ENCODE measurements at places on chromosomes 11 and 22. TPM values are rescaled to one million over a fixed set of nuclear protein-coding genes. Genes with fewer than 3 reads are reported as not detected.

DNA sequence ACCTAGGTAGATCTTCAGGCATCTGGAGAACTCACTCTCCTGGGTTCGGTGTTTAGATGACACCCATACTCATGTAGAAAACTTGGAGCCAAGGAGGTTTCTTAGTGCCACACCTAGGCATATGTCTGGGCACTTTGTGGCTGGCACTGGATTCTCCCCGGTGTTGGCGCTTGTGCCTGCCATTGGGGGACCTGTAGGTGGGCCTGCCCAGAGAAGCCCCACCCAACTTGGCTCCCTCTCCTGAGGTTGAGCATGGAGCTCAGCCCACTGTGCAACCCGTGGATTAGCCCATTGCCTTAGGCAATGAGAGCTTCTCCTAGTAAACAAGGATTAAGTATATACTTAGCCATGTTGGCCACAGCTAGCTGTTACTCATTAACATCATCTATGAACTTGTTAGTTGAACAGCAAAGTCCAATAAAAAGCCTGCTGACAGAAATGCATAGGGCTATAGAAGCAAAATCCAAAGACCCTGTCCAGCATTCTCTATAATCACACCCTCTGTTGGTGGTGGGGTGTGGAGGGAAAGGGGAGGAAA lies 335.5 kb upstream of the CHORDC1 start:
- H3K27ac ChIP-seq, result no peak overlapping the region
- no peak overlapping the region for H3K4me3 ChIP-seq
- H3K4me1 ChIP-seq, result no peaks in the 10 kb centered on the region
- no peaks in the 10 kb centered on the region for H3K27me3 ChIP-seq

DNA sequence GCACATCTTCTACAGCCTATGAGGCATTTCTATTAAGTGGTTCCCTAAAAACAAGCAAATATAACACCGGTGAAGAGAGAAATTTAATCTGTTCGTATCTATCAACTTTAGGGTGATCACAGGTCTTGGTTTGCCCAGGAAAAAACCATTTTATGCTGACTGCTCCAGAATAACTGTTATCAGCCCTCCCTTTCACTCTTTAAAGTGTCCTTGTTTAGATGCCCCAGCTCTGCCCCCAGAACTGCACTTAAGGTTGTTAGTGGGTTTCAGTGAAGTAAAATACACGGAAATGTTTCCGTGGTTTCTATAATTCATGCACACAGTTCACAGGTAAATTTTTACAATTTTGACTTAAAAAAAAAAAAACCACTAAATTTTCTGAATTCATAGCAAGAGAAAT lies 70.0 kb downstream of the NARS2 start:
- no peak overlapping the region for H3K27ac ChIP-seq
- H3K36me3 ChIP-seq, result no peaks in the 10 kb centered on the region
- no peaks in the 10 kb centered on the region for H3K27me3 ChIP-seq
- H3K4me1 ChIP-seq, result no peaks in the 10 kb centered on the region

DNA sequence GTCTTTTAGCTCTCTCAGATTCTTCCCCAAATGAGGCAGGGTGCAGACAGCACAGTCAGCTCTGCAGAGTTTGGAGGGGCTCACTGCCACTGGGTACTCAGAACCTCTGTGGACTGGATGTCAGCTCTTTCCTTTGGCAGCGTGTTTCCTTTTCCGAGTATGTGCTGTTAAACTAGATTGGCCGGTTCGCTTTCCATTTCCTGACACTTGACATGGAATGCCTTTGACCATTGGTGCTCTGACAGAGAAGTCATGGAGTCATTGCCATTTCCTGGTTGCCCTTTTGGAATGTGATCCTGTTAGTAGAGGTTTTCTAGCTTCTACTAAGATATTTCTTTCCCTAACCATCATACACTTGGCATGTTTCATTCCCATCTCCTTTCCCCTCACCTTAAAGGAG lies 86.7 kb downstream of the SWAP70 start:
- peaks cover 4% of the 10 kb centered on the region for H3K36me3 ChIP-seq
- H3K4me3 ChIP-seq, result no peak overlapping the region
- no peak for DNase-seq
- H3K4me1 ChIP-seq, result peaks cover 18% of the 10 kb centered on the region

DNA sequence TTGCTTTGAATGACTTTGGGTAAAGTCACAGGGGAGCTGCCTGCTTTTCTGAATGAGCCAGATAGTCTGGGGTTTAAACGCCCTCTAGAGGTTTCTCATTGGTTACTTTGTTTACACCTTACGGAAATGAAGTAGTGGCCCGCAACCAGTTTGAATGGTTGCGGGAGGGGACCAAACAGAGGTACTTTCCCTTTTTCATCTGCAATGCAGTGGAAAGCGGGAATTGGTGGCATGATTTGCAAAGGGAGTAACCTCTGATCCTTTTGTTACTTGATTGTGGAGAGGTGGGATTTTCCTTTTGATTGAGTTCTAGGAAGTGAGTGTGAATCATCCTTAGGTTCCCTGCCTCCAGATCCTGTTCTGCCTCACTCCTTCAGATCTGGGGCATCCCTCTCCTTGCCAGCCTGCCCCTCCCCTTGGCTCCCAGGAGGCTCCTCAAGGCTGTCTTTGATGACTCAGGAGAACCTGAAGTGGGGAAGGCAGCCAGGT lies 15.9 kb upstream of the GLYATL1 start:
- no peaks in the 10 kb centered on the region for H3K36me3 ChIP-seq
- H3K27ac ChIP-seq, result no peak overlapping the region
- H3K4me3 ChIP-seq, result no peak overlapping the region
- H3K27me3 ChIP-seq, result no peaks in the 10 kb centered on the region
- H3K4me1 ChIP-seq, result peaks cover 3% of the 10 kb centered on the region

DNA sequence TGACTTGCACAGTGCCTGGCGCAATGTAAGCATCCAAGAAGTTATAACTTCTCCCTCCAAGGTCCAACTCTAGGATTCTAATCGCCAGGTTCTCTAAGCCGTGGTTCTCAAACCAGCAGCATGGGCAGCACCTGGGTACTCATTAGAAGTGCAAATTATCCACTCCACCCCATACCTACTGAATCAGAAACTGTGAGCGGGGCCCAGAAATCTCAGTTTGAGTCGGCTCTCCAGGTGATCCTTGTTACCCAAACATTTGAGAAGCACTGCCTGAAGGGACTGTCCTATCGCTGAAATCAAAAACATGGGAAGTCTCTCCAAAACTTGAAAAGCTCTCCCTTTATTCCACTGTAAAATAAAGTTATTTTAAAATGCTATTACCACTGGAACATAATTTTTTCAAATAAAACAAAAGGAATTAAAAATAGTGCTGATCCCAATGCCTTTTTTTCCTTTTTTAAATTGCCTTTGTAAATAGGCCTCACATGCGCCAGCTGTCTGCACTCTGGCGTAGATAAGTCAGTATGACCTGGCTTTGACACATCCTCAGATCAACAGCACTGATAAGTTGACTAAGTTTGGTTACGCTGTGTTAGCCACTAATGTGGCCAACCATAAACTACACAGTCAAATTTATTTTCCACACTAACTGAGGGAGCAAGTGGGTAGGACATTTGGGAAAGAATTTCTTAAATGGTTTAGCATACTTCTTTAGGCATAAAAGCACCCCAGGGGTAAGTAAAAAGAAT lies 8.4 kb upstream of the CTR9 start:
- H3K4me3 ChIP-seq, result no peak overlapping the region
- no peaks in the 10 kb centered on the region for H3K36me3 ChIP-seq
- H3K27me3 ChIP-seq, result no peaks in the 10 kb centered on the region
- no peak overlapping the region for H3K27ac ChIP-seq
- peaks cover 4% of the 10 kb centered on the region for H3K4me1 ChIP-seq

MACROD1 gene
- total RNA-seq, result 28.7 TPM

LAMTOR1 gene
- total RNA-seq, result 101 TPM
